ENCODE measurements at places on chromosomes 6 and 20.
A peak's percentile ranks its signal among the peaks of the same experiment; 100 is the strongest.

- DNase-seq = no peak
Measured at GRCh38 chr6:11298651-11299420, 66.4 kb upstream of the NEDD9 start.

DNA sequence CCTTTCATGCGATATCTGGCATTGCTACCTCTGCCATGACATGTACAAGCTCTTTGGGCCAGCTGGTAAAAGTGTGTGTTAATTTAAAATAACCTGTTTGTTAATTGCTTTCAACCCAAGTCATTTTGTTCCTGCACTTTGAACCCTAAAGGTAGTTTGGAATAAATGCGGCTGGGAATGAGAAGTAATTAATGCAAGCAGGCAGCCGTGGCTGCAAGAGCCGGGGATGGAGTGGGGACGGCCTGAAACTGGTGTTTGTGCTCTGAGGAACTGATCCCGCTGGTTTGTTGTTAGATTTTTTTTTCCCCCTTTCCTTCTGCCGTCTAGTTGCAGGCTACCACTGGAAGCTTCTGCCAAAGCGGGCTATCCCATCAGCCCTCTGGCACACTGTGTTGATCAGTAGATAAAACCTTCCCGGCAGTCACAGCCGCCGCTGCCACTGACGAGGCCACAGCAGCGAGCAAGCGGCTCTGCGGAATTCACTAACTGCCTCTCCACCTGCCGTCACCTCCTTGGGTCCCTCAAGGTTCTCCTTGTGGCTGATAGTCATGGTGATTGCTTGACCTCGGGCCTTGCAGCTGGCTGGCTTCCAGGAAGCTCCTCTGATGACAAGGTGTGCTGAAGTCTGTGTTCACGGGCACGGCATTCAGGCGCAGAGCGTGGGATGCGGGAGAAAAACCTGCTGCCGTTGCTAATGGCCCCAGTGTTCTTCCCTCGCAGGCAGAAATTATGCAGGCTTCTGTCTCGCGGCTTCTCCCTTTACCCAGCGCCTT is 315.9 kb downstream of the TFAP2A start:
- peak; percentile 13 for DNase-seq

- no peak for DNase-seq
Measured at GRCh38 chr6:116990679-116991078, 113.6 kb downstream of the RFX6 start.

DNA sequence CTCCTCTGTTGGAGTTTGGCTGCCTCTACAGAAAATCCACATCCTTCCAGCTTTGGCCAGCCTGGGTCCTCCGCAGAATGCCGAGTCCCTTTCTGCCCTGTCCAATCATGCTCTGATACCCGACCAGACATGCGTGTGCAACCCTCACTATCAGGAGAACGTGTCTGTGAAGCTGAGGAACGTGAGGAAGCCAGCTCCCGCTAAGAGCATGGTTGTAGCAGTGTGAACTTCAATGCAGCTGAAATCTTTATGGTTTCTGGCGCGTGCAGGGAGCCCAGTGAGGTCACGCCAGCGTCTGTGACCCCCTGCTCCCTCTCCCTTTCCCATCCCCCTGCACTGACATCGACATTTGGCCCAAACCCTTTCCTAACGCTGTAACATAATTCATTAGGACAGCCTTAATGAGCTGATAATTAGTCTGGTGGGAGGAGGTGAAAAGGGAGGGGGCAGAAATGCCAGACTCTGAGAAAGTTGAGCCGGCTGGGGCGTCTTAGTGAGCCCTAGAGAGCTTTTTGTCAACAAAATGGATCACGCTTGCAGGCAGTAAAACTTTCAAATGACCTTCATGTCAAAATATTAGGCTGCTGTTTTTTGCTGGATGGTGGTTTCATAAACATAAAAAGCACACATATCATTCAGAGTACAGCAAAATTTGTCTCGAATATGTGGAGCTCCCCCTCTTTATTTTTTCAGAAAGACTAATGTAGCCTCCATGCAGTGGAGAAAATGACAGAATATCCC is 423.3 kb downstream of the QKI start:
- DNase-seq = no peak

DNA sequence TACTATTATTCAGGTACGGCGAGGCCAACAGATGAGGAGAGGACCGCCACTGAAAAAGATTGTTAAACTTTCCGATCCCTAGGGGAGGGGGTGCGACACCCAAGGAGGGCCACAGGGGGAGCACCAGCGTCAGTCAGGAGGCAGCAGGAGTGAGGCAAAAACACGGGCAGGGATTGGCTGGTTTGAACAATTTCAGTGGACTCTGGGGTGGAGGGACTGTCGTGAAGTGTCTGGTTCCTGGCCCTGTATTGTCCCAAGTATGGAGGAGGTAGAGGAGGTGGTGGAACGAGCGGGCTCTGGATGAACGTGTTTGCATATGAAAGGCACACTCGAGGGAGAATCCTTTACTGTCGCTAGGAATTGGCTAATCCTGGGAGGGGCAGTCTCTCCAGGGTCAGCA is 32.5 kb upstream of the MCUR1 start:
- no peak for DNase-seq

GRCh38 chr6:14275493-14275851 is 157.9 kb downstream of the CD83 start:
- peak; percentile 95 for DNase-seq

All from myocyte (in vitro differentiated cells).